Glutamatergic neuron (in vitro differentiated cells): ENCODE measurements at places on chromosomes 6 and 20. TPM values are rescaled to one million over a fixed set of nuclear protein-coding genes. Genes with fewer than 3 reads are reported as not detected.

DNA sequence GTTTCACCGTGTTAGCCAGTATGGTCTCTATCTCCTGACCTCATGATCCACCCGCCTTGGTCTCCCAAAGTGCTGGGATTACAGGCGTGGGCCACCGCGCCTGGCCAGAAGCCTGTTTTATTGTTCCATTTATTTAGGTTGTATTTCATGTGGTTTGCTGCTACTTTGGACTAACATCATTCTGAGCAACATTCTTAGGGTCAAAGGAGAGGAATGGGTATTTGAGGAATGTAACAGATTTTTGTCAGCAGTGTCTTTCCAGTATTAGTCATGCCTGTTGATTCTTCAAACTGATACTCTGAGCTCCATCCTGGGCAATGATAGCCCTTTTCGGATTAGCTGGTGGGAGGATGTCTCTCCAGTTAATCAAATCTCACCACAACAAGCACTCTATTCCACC, 213.0 kb upstream of the CITED2 start:
- no peak overlapping the region for H3K27ac ChIP-seq
- H3K27me3 ChIP-seq, result no peaks in the 10 kb centered on the region
- H3K4me3 ChIP-seq, result no peak overlapping the region

- H3K4me3 ChIP-seq, result no peak overlapping the region
- H3K27ac ChIP-seq, result no peak overlapping the region
- no peak for DNase-seq
These were observed 26.7 kb downstream of the KAT14 start for GRCh38 chr20:18164356-18164755.

The SMPDL3A gene
- 10.0 TPM for total RNA-seq

DNA sequence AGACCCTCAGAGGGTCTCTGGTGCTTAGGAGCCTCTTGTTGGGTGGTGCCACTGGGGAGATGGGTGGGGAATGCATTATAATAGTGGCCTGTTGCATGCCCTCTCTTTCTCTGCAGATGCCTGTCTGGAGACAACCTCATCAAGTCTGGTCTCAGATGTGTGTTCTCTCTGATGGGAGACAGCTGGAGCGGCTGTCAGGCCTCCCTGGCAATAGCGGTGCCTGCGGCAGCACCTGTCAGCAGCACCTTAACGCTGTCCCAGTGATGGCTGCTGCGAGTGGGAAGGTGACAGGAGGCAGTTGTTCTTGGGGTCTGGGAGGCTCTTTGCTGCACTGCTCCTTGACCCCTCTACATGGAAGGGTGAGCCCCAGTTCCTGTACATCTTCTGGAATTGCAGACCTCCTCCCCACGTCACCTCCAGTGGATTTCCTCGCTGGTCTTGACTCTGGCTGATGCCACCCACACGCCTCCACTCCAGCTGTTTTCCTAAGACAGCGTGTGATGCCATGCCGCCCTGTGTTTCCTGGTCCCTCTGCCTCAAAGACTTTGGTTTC, 63.3 kb upstream of the BLCAP start:
- no peaks in the 10 kb centered on the region for H3K4me1 ChIP-seq
- H3K36me3 ChIP-seq, result peaks cover 1% of the 10 kb centered on the region
- H3K27me3 ChIP-seq, result peaks cover 3% of the 10 kb centered on the region
- no peak overlapping the region for H3K27ac ChIP-seq
- no peak for DNase-seq

The CLPSL2 gene
- total RNA-seq, result not detected

GRCh38 chr6:163974322-163974721, 559.8 kb downstream of the QKI start:
- no peak for DNase-seq
- H3K4me3 ChIP-seq, result no peak overlapping the region
- H3K4me1 ChIP-seq, result no peaks in the 10 kb centered on the region
- H3K27ac ChIP-seq, result no peak overlapping the region
- H3K36me3 ChIP-seq, result no peaks in the 10 kb centered on the region

GRCh38 chr6:139386404-139386803, 12.0 kb upstream of the CITED2 start:
- no peak overlapping the region for H3K27ac ChIP-seq
- no peaks in the 10 kb centered on the region for H3K36me3 ChIP-seq
- H3K4me1 ChIP-seq, result no peaks in the 10 kb centered on the region
- no peak for DNase-seq
